ENCODE measurements at places on chromosomes 3 and 15.

GRCh38 chr3:43729707-43730414, 39.1 kb downstream of the ABHD5 start:
- DNase-seq = no peak

- no peak for DNase-seq
These were observed 595.2 kb upstream of the TBL1XR1 start for GRCh38 chr3:177792311-177793030.

DNA sequence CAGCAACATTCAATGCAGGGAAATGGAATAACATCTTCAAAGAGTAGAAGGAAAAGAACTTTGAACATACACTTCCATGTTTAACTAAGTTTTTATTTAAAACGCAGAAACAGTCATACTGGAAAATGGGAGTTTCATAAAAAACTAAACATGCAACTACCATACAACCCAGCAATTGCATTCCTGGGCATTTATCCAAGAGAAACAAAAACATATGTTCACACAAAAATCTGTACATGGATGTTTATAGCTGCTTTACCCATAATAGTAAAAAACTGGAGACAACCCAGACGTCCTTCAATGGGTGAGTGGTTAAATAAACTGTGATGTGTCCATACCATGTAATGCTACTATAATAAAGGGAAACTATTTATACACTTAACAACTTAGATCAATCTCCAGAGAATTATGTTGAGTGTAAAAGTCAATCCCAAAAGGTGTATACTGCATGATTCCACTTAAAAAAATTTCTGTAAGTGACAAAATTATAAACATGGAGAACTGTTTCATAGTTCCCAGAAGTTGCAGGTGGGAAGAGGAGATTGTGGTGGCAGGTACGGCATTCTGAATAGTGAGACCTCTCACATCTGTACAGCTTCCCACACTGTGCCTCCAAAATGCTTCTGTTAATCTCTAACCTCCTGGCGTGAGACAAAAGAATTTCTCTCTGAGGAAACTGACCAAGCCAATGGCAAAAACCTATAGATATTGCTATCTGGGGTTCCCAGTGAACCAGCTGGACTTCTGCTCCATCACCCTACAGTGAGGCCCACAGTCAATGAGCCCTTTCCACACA, 23.1 kb downstream of the ISG20 start:
- DNase-seq = no peak

- no peak for DNase-seq
These were observed 8.0 kb downstream of the MUC13 start for GRCh38 chr3:124926426-124927101.

- peak; percentile 74 for DNase-seq
These were observed at the start of gene PLCL2 for GRCh38 chr3:16884748-16885592. PLCL2 (plus strand) TSS chr3:16884955; CDS start chr3:16885040, 85 bp downstream.

DNA sequence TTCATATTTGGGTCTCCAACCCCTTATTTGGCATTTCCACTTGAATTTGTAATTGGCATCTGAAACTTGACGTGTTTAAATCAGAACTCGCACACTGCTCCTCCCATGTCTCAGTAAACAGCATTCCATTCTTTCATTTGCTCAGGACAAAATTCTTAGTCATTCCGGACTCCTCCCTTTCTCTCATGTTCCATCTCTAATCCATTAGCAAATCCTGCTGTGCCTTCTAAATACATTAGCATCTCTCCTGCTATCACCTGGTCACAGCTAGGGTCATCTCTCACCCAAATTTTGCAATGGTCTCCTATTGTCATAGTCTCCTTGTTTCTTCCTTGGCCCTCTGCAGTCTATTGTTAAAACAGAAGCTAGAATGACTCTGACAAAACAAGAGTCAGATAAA, 119.9 kb upstream of the CADPS start:
- no peak for DNase-seq

DNA sequence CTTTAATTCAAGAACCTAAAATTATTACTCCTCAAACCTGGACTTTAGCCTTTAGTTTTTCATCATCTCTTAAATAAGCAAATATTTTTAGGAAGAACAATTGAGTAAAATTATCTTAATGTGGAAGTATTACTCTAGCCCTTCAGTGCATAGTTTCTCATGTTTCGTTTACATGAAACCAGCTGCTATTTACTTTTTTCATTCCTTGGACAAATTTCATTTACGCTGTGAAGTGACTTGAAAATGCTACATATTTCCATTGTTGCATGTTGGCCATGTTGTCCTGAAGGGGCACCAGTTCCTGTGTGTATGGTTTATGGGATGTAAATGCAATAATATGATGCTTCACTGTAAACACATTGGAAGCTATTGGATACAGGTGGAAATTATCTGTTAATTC, 49.9 kb downstream of the SLC25A26 start:
- no peak for DNase-seq

GRCh38 chr15:93300796-93301195, 211.8 kb upstream of the RGMA start:
- DNase-seq = no peak

GRCh38 chr15:99102332-99103235, 2.3 kb upstream of the SYNM start:
- DNase-seq = no peak

- DNase-seq = no peak
These were observed 32.8 kb upstream of the RASA2 start for GRCh38 chr3:141454054-141454453.

DNA sequence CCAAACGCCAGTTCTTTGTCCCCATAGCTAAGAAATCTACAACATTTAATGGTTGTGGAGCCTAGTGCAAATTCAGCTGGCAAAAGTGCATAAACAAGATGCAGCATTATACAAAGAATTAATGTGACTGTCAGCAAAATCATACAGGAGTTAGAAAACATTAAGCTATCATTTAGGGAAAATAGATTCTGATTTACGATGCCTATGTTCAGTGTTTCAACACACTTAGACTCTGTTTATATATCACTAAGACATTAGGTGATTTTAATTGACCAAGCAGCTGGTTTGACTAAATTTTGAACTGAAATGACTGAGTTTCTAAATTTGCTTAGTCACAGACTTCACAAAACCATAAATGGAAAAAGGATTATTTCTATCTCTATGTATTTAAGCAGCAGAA, 1076.8 kb downstream of the TBL1XR1 start:
- no peak for DNase-seq

- DNase-seq = no peak
These were observed 123.3 kb downstream of the MOBP start for GRCh38 chr3:39590806-39591205.

- no peak for DNase-seq
These were observed 103.0 kb downstream of the SUCNR1 start for GRCh38 chr3:151976211-151977050.

DNA sequence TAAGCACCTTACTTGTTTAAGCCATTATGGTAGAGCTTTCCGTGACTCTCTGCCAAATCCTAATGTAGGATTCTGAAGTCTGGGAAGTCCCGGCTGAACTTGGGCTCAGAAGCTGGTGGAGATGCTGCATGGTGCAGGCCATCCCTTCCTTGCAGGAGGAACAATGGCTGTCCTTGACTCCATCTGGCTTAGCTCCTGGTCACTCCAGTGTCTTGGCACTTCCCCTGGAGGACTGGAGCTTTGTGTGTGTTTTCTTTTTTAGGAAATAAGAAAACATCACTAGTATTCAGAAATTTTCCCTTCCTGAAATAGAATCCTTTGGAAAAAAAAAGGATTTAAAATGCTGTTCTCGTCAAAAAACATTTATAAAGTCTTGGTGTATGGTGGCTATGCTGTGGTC, 209.3 kb upstream of the ROPN1 start:
- DNase-seq = no peak

GRCh38 chr3:56219894-56220805, 248.1 kb downstream of the ERC2 start:
- DNase-seq = no peak

- no peak for DNase-seq
These were observed 107.1 kb upstream of the FHIT start for GRCh38 chr3:61358364-61358763.

- no peak for DNase-seq
These were observed 221.7 kb downstream of the ADAMTS17 start for GRCh38 chr15:100120111-100120510.

- DNase-seq = no peak
These were observed 265.0 kb downstream of the THRB start for GRCh38 chr3:24229468-24230221.

- no peak for DNase-seq
These were observed 143.3 kb upstream of the RBMS3 start for GRCh38 chr3:29137601-29138000.

DNA sequence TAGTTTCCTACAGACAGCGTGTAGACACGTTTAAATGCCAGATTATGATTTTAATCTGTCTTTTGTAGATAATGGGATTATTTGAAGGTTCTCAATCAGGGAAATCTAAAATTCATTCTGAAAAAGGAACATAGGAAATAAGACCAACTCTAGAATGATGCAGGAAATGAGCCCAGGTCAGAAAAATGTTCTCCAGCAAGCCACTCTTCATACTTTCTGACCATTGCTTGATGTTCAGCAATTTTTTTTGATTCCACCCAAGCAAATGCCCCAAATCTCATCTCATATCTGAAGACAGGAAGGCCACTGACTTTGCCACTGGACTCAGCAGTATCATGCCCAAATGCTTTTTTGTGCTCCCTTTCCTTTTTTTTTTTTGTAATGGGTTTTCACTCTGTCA, 373.4 kb downstream of the LPP start:
- no peak for DNase-seq

DNA sequence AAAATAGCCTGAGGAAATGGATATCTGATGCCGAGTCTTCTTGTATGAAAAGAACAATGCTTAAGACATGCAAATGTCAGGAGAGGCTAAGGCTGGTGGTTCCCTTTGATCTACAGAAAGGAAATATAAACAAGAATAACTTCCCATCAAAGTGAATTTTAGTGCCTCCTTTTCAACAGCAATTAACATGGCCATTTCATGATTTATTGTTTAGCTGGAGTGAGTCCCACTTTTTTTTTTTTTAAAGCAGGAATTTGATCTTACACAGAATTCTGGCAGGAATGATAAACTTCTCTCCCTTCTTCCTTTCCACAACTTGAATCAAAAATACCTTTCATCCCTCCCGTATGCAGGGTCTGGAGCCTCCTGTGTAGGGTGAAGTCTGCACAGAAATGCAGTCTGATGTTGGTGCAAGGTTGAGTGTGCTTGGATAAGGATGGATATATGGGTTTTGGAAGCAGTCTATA, 287.0 kb downstream of the MEX3B start:
- DNase-seq = no peak

GRCh38 chr15:81596159-81596865, 222.3 kb upstream of the TMC3 start:
- no peak for DNase-seq

- DNase-seq = no peak
These were observed 125.3 kb upstream of the SKOR1 start for GRCh38 chr15:67700023-67700422.

DNA sequence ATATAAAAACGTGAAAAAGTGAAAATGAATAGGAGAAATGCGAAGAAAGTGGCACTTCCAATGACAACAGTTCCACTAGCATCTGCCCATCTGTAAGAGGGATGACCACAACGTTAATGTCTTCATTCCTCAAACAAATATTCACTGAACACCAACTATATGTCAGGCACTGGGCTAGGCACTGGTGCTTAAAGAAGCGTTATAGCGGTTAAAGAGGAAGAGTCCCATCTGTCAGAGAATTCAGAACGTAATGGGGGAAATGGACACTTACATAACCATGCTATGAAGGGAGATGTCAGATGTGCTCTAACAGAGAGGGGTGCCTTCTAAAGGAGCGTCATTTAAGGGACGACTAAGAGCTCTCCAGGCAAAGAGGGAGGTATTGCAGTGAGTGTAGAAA, 8.2 kb downstream of the RUBCN start:
- DNase-seq = no peak

DNA sequence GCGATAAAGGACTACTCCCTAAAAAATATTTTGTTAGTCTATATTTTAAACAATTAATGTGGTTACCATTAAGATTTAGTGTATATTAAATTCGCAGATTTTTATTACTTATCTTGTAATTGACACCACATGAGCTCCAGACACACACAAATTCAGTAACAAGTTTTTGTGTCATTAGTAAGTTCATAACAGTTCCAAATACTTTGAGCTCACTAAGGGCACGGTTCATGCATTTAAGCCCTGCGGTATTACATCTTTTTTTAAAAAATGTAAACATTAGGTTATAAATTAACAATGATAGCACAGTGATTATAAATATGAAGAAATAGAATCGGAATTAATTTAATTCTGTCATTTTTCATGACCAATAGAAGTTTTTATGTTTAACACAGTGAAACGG, 317.3 kb downstream of the ZNF385D start:
- DNase-seq = no peak

DNA sequence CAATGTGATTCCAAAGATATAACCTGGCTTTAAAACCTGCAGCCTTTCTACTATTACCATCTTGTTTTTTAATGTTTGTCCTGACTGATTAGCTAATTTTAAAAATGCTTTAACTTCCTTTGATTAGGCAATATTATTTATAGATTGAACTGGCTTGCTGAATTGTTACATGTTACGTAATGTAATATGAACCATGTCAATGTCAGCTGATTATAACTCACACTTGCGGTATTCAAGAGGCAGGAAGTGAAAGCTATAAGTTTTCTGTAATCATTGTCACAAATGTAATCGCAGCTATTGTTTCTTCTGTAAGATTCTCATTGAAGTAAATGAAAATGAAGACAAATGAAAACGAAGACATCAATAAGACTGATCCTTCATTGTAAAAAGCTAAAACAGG, 146.8 kb downstream of the ROBO2 start:
- no peak for DNase-seq

GRCh38 chr3:68018275-68018674, 363.9 kb upstream of the SUCLG2 start:
- DNase-seq = no peak

- peak; percentile 16 for DNase-seq
These were observed 36.9 kb downstream of the DNASE1L3 start for GRCh38 chr3:58173669-58174398.

- DNase-seq = no peak
These were observed 42.3 kb downstream of the PSMD6 start for GRCh38 chr3:63980830-63981498.

GRCh38 chr3:132394320-132394719, 23.0 kb upstream of the DNAJC13 start:
- DNase-seq = no peak

- no peak for DNase-seq
These were observed 545.0 kb downstream of the SI start for GRCh38 chr3:164533275-164533674.

DNA sequence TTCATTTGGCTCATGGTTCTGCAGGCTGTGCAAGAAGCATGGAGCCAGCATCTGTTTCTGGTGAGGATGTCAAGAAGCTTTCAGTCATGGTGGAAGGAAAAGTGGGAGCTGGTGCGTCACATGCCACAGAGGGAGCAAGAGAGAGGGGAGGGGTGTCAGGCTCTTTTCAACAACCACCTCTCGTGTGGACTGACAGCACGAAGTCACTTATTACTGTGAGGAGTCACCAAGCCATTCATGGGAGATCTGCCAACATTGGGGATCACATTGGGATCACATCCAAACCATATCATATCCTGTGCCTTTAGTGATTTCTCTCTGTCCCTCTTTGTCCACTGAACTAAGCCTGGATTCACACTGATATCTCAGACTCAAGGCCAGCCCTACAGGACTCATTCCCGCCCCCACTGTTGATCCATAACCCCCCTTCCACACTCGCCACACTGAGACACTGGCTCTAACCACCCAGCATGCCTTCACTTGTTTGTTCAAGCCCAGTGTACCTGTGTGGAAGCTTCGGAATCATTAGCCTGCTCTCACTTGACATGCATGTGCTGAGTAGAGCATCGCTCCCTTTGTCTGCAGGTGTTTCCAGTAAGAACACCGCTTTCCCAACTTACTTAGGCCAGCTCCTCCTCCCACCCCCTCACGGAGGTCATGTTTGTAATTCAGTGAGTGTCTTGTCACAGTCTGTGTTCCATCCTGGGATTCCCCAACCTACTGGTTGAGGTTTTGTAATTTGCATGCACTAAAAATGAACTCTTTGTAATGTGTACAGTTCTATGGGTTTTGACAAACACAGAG, 132.2 kb downstream of the KLF13 start:
- peak; percentile 66 for DNase-seq
